WTC11 (cell line): ENCODE measurements at places on chromosomes 4 and X.

DNA sequence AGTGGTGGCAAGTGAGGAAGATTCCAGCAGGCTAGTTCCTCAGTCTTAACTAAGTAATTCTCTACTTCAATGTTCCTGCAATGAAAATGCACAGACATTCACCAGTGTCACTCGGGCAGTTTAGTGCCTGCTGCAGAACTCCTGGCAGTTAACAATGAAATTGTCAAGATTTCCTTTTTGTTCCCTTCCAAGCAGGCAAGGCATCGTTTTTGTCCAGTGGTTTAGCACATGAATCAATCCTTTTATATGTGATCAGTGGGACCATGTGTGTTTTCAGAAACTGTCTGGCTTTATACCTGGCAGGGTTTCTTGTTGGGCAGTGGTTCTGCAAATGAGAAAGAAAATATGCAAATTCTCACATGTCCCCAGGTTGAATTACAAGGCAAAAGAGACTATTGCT is 122.2 kb downstream of the GBA3 start:
- no peak for DNase-seq

- no peak for DNase-seq
Measured at GRCh38 chr4:168383510-168383909, 65.0 kb upstream of the DDX60 start.

DNA sequence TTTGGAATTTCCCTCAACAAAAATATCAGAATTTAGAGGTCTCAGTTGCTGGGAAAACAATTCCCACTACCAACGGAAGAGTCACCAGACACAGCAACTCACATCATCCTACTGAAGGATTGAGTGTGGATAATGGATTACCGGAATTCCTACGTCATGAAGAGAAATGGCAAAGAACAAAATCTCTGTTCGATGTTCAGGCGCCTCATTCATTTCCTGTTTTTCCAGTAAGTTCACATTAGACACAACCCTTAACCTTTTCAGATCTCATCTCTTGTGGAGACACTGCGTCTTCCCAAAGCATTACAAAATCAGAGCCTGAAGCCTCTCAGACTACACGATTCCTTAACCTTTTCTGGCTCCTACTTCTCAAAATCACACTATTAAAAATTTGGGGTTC is 58.5 kb upstream of the CPEB2 start:
- no peak for DNase-seq

- peak; percentile 91 for DNase-seq
Measured at GRCh38 chr4:7843831-7844593, 95.6 kb downstream of the AFAP1 start.

GRCh38 chrX:96383428-96383827 is 301.2 kb upstream of the DIAPH2 start:
- no peak for DNase-seq

DNA sequence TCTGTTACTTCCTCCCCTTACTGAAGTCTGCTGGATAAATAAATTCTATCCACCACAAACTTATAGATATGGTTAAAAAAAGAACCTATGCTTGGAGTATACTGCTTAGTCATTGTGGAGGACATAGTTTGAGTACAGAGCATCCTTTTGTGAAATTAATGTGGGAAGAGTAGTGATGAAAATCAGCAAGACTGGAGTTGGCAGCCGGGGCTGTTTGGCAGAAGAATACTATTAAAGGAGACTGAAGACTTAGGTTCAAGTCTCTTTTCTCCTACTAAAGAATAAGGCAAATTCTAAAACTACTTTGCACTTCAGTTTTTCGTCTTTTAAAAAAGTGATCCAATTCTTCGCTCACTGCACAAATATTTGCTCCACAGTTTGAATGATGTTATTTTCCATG is 326.6 kb upstream of the ATOH1 start:
- DNase-seq, result no peak

DNA sequence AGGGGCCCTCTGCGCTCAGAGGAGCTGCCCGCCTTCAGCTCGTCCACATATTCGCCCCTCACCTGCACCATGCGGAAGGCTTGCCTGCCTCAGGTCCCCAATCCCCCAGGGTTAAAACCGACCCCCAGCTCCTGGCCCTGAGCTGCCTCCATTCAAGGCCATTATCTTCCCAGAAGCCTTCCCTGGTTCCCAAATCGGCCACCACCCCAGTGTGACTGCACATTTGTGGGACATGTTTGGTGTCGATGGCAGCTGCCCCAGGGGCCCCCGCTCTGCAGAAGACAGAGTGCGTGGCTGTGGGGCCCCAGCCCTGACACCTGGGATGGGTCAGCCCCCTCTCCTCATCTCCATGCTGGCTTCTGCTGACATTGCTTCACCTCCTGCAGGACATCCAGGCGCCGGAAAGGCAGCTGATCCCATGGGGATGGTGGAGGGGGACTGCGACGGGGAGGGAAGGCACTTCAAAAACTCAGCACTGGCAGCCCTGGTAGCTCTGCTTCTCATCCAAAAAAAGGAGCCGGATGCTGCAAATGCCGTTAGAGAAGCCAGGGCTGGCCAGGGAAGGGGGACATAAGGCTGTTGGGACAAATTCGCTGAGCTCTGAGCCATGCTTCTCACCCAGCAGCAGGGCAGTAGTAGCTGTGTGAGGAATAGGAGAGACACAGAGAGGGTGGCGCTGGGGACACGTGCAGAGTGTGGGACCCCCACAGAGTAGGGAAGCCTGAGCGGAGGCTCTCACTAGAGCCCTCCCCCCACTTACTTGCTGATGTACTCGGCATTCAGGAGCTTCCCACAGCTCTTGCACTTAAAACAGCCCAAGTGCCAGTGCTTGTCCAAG is 78.5 kb downstream of the ABLIM2 start:
- no peak for DNase-seq

DNA sequence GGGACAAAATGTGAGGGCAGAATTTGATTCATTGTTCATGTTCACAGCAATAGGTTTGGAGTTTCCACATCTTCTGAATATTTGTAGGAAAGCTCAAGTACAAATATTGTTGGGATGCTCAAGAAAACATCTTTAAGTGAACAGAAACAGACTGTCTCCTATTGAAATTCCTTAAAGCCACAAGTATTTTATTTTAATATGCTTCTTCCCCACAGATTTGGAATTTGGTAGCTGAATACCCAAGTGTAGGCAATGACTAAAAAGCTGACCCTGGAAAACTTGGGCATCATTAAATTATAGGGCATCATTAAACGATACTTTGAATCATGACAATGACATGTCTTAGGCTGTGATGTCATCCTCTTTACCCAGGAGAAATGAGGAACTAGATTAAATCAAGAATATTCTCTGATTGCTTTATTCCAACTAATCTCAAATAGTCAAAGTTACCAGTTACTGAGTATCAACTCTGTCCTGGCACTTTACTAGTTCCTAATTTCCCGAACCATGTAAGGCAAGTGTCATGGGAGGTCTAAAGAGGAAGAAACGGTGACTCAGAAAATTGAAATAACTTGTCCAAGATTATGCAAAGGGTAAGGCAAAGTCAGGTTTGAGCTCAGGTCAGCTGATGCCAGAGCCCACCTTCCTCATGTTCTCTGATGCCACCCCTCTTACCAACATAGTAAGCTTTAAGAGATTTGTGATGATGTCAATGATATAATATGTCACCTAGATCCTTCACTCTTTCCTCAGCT is 223.1 kb upstream of the LEF1 start:
- no peak for DNase-seq

GRCh38 chrX:29911673-29912072 is 303.7 kb upstream of the MAGEB2 start:
- DNase-seq, result no peak

DNA sequence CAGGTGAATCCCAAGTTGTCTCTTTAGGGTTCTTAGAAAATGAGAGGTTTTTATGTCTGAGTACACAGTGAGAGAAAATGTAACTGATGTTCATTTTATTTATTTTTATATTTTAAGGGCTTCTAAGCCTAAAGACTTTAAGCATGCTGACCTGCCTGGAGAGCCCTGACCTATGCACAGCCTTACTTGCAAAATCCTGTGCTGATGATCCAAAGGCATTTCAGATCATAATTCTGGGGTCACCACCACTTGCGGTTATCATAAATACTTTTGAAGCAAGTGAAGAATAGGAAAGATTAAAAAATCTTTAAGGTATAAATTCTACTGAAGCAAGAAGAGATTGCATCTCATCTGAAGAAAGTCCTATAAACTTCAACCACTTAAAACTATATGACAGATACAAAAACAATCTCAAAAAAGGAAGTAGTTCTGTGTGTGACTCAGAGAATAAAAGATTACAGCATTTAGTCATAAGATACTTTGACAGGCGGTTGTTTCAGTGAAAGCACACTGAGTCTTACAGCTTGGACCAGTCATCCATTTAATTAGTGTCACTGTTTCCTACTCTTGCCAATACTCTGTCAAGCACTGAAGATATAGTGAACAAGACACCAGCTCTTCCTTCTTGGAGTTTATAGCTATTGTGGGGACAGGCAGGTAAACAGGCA is 245.2 kb upstream of the DIPK2B start:
- DNase-seq, result no peak

GRCh38 chr4:147940171-147940570 is 208.3 kb downstream of the ARHGAP10 start:
- no peak for DNase-seq

DNA sequence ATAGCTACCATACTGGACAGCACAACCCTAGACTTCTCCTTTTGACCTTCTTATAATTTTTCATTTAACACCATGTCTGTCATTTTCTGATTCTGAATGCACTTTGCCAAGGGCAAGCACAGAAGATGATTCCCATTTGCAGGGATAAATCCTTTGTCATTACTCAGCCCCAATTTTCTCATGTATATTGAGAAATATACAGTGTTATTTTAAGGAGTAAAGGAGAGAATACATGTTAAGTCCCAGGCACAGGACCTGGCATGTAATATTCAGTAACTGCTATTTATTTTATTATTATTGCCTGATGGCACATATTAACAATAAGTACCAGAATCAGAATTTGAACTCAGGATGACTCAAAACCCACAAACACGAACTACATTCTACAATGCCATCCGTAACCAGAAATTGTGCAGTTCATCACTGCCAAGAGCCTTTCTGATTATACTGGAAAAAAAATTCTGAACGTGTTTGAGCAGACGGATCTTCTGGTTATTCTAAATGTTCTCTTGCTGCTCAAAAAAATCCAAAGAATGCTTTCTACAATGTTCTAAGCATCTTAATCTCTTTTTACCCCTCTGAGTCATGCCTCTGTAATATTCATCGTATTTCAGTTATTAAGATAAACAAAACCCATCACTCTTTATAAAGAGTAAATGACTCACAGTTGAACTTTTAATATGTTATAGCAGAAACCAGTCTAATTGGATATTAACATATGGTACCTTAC is 170.0 kb downstream of the MID1 start:
- DNase-seq, result no peak
